LNCaP clone FGC (cell line): ENCODE measurements at places on chromosomes 11 and 22.

GRCh38 chr11:125157953-125158680 is 6.4 kb upstream of the PKNOX2 start:
- no peak for DNase-seq

DNA sequence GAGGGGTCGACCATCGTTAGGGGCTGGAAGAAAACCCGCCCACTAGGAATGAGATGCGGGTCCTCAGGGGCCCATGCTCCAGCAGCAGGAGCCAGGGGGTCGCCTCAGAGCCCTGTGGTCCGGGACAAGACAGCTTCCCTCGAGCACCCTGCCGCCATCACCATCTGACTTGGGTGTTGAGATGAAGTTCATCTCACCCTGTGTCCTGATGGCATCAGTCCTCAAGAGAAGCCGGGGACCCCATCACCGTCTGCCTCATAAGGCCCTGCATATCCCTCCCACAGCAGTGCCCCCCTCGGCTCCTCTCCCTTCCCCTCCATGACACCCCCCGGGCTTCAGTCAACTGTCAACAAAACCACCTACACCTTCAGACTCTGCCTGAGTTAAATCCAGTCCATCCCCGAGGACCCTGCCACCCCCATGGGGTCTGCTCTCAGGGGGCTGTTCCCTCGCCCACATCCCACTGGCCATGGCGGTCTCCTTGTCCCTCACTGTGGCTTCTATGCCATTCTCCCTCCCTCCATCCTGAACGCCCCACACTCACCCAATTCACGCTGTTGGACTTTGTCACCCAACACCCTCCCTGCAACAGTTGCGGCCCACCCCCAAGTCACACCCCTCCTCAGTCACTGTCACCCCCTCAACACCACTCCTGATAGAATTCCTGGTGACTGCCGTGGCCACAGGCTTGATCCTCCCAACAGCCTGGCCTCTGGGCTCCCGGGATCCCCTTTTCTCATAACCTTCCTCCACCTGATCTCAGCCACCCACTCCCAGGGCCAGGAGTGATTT is 87.7 kb upstream of the RTL6 start:
- no peak for DNase-seq

DNA sequence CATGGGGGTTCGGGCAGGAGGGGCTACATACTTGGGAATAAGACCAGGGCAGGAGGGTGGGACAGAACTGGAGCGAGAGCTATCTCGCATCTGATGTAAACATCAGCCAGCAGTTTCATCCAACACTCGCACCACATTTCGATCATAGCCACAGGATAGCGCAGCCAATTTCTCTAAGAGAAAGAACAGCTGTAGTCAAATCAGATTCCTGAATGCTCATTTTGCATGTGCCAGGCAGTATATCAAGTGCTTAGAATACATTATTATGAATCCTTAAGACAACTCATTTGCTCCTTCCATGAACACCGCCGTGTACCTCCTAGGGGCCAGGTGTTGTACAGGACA is 14.5 kb downstream of the DGCR2 start:
- DNase-seq: no peak

- no peak for DNase-seq
Observed at GRCh38 chr11:126265811-126266210, 2.9 kb downstream of the SRPRA start.

DNA sequence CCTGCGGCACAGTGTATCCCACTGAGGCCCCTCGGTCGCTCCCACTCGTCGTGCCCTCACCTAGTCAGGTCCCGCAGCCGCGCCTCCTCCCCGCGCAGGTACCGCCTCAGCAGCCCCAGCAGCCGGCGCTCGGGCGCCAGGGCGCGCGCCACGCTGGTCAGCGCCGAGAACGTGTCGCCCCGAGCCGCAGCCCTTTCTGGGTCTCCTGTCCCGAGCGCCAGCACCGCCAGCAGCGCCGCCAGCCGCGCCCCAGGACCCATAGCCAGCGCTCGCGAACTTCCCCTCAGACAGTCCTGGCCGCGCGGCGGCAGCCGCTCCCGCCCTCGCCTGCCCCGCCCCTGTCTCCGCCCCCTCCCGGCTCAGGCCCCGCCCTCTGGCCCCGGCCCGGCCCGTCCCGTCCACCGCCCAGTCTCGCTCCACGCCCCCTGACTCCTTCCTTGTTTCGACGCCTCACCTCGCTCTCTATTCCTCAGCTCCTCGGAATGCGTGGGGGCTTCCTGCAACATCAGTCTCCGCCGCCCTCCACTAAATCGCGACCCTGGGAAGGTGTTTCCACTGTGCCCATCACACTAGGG is at the start of gene P4HA3:
Gene P4HA3 (minus strand): TSS at position 289 of the 575 bp plus-strand sequence. CDS start 29 bp downstream, at position 260.
- no peak for DNase-seq

DNA sequence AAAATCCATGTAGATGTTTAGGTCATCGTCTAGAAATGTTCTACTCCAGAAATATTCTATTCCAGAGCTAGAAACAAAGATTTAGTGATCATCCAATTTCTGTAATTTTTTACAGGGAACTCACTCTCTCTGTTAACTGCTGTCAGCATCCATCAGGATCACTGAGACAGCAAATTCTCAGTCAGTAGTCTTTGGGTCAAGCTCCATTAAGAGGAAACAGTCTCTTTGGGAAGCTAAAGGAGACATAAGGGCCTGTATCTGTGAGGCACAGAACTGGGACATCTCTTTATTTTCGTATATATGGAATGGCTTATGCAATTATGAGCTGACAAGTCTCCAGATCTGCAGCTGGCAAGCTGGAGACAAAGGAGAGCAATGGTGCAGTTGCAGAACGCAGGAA is 48.3 kb downstream of the PIK3C2A start:
- no peak for DNase-seq

DNA sequence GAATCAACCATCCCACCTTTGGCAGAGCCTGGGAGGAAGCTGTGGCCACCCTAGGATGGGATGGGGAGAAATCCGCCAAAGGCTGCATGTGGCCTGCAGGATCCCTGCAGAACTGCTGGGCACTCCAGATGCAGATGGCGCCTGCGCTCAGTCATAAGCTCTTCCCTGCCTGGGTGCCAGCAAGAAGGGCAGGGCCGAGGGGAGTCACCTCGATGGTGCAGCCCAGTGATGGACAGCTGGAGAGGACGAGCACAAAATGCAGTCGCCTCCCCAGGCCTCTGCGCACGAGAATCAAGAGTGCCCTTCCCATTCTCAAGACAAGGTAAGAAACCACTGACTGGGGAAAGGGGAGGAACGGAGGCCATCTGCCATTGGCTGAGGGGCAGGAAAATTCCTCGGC is 693.6 kb downstream of the TBC1D22A start:
- no peak for DNase-seq
